ENCODE measurements at places on chromosomes 7 and 10.

GRCh38 chr7:107850643-107851042, 40.3 kb upstream of the DLD start:
- no peak for DNase-seq

GRCh38 chr10:78952030-78952429, 116.7 kb upstream of the ZMIZ1 start:
- DNase-seq = no peak

DNA sequence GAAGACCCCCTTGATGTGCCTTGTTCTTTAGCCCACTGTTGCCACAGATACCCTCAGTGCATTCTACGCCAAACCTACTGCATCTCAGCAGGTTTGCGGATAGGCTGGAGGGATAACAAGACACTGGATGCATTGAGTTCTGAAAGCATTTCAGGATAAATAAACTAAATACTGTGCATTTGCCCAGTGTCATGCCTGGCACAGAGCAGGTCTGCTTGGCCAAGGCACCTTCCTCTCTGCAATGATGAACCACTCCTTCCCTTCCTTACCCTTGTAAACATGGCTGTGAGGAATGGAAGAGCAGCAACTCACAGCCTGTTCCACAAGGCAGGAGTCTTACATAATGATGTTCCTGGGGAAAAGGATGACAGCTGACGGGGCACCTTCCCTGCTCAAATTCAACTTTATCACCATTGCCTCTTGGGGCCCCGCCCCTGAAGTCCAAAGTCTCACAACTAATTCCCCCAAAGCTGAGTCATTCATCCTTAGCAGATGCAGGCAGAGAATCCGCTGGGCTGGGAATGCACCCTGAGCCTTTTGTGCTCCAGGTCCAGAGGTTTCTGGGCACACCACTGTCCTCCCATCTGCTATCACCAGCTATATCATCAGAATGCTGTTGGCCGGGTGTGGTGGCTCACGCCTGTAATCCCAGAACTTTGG, 11.6 kb downstream of the DDX56 start:
- no peak for DNase-seq

- DNase-seq = no peak
These were observed 22.2 kb downstream of the TMEM120A start for GRCh38 chr7:75971961-75972763.

DNA sequence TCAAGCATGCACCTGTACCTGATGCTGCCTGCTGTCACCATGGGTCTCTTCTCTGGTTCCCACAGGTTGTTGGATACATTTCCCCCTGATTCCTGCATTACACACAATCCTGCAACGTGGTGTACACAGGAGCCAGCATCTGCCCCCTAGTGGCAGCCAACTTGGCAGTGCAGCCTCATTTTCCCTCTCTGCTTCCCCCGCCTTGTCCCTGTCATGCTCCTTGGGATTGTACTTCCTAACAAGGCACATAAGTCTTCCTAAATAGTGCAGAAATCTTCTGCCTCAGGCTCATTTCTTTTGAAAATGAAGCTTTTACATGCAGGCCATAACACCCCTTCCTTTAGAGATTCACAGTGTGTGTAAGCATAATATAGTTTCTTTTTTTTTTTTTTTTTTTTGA, 387.5 kb downstream of the CCSER2 start:
- no peak for DNase-seq

DNA sequence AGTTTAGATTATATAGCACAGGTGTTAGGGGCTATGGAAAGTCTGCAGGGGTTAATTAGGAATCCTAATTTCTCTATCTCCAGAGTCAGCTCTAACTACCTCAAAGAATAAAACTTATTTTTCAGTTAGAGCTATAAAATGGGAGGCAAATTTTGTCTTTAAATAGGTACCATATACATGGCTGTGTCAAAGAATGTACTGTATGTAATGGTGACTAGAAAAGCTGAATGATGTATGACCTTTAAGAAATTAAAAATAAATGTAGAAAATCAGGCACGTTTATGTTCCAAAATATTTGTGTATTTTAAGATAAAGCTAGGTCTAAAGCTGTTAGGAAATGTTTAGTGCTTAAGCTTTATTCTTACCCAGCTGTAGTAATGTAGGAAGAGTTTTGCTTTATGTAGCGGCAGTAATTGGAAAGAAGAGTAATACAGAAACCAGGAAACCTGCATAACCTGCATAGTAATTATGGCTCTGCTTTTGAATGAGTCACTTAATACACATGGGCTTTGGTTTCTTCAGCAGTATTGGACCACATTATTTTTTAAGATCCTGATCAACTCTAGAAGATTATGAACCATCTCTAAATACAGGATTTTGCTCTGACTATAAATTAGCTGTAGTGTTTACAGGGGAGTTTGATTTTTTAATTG, 85.0 kb downstream of the KMT2E start:
- no peak for DNase-seq

- DNase-seq = no peak
These were observed 318.4 kb upstream of the KAT6B start for GRCh38 chr10:74507951-74508350.

DNA sequence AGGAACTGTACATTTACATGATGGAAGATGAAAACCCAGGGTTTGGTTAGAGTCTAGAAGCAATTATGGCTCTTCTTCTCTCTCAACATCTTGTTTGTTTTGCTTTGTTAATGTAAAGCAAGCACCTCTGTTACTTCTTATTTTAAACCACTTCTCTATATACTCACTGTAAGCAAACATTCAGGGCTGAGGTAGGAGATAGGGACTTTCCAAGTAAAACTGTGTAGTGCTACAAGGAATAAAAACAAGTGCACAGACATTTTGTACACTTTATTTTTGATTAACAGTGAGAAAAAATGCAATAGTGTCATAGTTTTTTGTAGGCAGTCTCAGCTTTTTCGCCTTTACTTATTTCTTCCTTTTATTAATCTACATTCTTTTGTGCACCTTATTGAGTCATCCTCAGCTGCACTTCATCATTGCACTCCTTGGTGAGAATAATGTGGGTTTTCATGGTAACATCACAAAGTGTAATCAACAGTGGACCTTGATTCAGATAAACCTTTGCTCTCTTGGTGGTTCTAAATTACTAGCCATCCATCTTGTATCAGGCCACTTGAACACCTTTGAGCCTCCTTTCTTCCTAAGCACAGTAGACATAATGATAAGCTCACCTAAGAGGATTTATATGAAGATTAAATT, 52.9 kb downstream of the ELMO1 start:
- DNase-seq = no peak

GRCh38 chr7:21071561-21072501, 285.1 kb upstream of the SP8 start:
- DNase-seq = no peak

DNA sequence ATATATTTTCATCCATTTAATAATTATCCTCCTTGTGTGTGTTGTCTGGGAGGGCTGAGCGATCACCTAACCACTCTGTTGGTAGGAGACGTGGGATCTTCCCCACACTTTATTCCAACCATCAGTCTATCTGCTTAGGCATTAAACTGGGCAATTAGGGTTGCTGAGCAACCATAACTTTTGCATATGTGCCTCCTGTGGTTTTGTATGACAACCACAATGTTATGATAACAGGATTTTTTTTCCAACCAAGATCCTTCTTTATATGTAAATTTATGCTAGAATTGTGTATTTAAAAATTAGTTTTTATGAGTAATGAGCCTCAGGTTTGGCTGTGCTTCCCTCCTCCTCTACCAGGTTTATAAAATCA, 495.0 kb upstream of the MGMT start:
- DNase-seq = no peak

- DNase-seq = no peak
These were observed 31.6 kb upstream of the WAPL start for GRCh38 chr10:86553213-86553612.

GRCh38 chr7:39094731-39095130, 117.0 kb downstream of the POU6F2 start:
- no peak for DNase-seq

- DNase-seq = no peak
These were observed 209.8 kb downstream of the ZNF33B start for GRCh38 chr10:42428534-42428933.

- DNase-seq = no peak
These were observed 33.7 kb downstream of the CYP2C8 start for GRCh38 chr10:95035332-95036295.

- DNase-seq = no peak
These were observed 496.4 kb downstream of the KIF20B start for GRCh38 chr10:90197766-90198165.

DNA sequence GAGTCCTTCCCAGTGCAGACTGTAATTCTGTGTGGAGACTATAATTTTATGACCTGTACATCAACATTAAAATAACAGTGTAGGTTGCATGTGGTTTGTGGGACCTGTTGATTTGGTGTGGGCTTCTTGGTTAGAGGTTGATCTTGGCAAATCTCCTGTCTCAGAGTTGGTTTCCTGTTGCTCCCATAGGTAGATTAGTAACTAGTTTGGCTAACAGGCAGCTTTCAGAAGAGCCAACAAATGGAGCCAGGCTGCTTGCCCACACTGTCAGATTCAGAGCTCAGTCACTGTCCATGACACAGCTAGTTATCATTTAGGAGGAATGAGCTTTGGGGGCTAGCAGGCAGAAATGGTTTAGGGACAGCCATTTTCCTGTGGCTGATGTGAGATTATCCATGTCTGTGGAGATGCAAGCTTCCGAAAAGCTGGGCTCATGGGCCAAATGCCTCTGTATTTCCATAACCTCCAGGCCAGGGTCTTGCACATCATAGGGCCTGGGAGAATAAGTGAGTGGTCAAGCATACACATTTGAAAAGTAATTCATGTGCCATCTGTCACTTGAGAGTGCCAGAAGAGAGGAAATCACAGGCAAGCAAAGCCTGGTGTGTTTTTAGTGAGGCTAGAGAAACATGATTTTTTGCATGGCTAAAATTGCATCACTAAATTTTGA, 33.4 kb downstream of the CCM2 start:
- peak; percentile 33 for DNase-seq

- no peak for DNase-seq
These were observed 64.7 kb downstream of the CREB3L2 start for GRCh38 chr7:137937202-137937560.

DNA sequence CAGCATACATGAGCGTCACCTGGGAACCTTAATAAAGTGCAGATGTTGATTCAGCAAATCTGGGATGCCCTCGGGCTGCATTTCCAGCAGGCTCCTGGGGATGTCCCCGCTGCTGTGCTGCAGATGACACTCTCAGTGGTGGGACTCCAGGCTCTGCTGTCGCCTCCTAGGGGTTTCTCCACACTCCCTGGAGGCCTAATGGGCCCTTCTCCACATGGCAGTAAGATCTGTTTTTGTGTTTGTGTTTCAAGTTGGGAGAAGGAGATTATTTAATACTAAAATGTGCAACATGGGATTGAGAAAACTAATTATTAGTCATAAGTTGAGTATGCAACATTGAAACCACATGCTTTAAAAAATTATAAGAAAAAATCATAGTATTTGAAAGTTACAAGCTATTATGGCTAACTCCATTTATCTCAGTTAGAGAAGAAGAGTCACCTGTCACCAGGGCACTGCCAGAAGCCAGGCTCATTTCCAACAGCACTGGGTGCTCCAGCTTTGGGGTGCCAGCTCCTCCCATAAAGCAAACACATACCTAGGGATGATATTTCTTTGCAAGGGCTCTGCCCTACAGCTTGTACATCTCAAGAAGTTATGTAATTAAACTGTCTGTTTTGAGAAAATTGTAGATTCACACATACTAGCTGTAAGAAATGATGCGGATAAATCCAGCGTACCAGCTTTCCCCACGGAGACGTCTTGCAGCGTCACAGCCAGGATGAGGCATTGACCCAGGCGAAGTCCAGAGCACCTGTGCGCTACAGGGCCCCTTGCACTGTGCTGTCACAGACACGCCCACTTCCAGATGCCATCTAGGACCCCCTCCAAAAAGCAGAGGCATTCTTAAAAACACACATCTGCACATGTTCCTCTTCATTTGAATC, 106.4 kb downstream of the EGFR start:
- no peak for DNase-seq

- DNase-seq = no peak
These were observed 73.3 kb upstream of the MYL10 start for GRCh38 chr7:101702362-101702850.

DNA sequence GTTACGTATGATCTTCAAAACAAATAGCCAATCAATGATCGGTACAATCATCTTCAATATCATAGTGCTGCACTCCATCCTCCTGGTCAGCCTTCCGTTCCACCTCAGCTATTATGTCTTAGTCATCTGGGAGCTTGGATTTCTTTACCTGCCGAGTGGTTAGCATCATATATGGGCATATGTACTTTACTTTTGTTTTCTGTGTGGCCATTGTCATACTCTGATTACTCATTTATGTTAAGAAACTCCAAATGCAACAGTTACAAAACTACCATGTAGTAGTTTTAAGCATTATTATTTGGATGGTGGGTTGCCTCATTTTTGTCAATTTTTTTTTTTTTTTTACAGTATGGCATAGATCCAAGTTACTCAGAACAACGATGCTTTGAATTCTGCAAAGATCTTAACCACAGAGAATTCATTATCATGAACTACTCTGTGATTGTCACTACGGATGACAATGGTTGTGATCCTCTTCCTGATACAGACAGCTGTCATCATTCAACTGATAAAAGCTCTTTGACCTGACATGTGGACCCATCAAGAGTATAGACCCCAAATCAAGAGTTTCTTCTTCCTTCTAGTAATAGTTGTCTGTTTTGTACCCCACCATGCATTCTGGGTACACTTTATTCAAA, 52.1 kb upstream of the NME8 start:
- no peak for DNase-seq

DNA sequence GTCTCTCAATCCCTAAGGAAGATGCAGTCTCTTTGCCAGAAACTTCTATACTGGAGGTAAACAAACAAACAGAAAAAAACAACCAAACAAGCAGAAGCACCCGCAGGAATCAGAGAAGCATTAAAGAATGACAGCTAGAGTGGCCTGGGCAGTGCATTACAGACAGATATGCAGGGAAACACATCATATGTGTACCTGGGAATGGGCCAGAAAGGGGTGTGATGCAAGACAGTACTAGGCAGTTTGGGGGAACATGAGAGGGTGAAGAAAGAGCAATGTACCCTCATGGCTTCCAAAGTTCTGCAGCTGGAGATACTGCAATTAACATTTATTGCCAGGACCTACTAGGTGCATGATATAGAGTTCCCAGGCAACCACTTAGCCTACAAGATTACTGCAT, 177.3 kb downstream of the TMEM178B start:
- DNase-seq = no peak

- peak; percentile 51 for DNase-seq
These were observed 17.1 kb upstream of the AMZ1 start for GRCh38 chr7:2670720-2671391.

Data from CD8-positive, alpha-beta memory T cell (primary cell).